T-helper 1 cell (primary cell): ENCODE measurements at places on chromosomes 12 and 14.

GRCh38 chr14:89422181-89422951 lies 5.3 kb upstream of the FOXN3 start:
- DNase-seq = no peak

DNA sequence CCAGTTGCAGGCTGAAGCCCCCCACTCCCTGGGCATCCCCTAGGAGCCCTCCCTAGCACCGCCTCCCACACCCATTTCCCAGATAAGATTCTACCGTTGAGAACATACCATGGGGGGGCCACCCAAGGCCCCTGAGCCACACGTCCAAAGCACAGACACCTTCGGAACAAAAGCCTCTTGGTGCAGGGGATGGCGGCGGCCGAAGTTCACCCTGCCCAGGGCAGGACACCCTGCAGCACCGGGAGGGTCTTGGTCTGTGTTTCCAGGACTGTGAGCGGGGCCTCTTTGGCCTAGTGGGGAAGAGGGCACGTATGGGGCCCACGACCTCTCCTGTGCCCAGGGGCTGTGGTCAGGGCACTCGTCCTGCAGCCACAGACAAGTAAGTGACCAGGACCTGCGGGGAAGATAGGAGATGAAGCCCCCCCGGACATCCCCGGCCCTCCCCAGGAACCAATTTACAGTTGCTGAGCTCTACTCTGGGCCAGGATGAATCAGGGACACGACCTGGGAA lies 154.3 kb upstream of the C14orf180 start:
- no peak for DNase-seq

- no peak for DNase-seq
Observed at GRCh38 chr12:32906399-32907165, 10.0 kb upstream of the PKP2 start.

DNA sequence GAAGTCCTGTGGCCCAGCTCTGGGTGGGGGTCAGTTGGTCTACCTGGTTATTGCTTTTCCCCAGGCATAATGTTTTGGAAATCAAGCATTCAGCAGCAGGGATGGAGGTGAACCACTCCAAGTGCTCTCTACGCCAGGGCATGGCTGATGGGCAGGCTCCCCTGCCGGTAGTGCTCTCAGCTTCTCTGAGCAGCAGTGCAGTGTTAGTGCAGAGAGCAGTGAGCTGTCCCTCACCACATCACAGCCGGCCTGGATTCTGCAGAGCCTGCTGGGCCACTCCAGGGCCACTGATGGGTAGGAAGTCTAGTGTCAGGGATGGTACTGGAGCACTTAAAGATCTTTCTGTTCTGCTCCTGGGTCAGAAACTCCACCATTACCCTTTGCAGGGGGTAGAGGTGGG lies 151.1 kb downstream of the CALM1 start:
- DNase-seq = no peak

GRCh38 chr12:24487606-24488005 lies 461.3 kb downstream of the BCAT1 start:
- no peak for DNase-seq

DNA sequence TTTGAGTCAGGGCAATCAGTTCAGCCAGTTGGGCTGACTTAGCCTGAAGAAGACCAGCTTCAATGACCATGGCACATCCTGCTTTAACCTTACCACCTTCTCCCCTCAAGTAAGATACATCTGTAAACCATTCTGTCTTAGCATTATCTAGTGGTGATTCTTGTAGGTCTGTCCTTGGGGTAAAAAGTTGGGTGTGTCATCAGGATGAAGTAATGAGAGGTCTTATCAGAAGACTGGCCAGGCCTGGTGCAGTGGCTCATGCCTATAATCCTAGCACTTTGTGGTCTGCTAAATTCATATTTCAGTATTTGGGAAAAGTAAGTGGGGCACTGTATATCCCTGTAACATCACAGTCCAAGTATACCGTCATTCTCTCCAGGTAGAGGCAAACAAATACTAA lies 19.1 kb downstream of the SINHCAF start:
- no peak for DNase-seq

- DNase-seq = no peak
Observed at GRCh38 chr14:69644814-69645213, 33.4 kb downstream of the SUSD6 start.

- no peak for DNase-seq
Observed at GRCh38 chr14:91985521-91986255, 38.2 kb upstream of the FBLN5 start.
